DMS79 treated with DMSO at 0.1 percent for 48 hours (cell line): ENCODE measurements at places on chromosomes 3 and 15.
A peak's percentile ranks its signal among the peaks of the same experiment; 100 is the strongest.

DNA sequence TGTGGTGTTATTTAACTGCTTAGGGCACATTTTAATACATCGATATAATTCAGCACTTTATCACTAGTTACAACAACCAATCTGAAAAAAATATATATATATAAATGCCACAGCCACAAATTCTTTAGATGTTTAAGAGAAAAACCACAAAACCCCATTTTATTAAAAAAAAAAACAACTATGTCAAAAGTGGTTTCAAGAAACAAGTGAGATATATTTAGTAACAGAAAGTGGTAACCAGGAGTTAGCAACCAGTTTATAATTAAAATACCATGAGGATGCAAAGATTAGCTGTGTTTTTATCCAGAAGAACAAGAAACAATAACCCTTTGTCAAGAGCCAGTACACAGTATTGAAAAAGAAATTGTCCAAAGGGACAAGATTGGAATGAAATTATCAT is 14.8 kb upstream of the DIPK2A start:
- no peak for DNase-seq

- DNase-seq = peak; percentile 74
These were observed 1.1 kb downstream of the DCUN1D1 start for GRCh38 chr3:182979103-182979673.

GRCh38 chr15:36667296-36667695 is 87.9 kb downstream of the CDIN1 start:
- no peak for DNase-seq

- DNase-seq = no peak
These were observed 6.5 kb upstream of the CPEB1 start for GRCh38 chr15:82653483-82654168.

DNA sequence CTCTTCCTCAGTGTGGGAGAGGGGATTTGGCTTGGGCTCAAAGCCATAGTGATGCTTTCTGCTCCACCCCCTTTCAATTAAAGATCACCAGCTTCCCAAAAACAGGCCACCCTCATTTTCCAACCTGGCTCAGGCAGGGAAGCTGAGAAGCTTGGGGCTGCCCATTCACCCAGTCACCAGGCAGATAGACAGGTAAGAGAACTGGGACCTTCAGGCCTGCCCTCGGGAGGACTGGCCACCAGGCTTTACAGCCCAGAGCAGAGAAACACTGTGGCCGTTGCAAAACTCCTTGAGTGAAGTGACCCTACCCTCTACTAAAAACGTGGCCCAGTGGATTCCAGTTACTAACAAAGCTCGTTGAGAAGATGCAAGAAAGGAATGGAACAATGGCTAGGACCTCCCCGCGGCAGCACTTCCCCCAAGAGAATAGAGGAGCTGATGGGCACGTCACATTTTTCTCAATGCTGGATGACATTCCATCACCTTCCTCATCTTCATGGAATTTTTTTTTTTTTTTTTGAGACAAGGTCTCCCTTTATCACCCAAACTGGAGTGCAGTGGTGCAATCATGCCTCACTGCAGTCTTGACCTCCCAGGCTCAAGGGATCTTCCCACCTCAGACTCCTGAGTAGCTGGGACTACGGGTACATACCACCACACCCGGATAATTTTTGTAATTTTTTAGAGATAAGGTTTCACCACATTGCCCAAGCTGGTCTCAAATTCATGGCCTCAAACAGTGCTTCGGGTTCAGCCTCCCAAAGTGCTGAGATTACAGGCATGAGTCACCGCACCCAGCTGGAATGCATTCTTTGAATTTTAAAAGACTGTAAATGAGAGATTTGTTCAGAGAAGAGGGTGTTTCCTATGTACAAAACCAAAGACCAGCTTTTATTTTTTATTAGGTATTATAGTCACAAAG is 37.9 kb downstream of the LIPC start:
- no peak for DNase-seq

DNA sequence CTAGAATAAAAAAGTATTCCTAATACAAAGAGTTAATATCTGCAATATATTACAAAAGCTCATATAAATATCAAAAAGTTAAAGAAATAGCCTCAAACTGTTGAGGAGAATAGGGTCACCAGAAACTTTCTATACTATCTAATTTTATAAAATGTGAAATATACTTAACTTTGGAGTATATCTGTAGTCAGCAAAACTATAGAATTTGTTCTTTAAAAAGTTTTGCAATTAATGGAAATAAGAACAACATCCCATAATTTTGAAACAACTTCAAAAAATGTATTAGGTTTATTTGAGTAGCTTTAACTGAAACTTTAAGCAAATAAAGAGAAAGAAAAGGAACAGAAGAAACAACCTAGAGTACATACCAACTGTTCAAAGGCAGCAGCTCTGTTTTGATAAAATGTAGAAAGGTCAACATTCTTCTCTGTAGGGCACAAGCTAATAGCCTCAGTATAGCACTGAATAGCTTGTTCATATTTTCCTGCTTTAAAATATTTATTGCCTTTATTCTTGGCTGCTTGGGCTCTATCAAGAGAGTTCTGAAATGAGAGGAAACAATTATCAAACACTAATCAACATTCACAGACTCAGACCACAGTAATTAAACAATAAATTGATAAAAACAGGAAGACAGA is 14.3 kb downstream of the TOMM70 start:
- no peak for DNase-seq

GRCh38 chr15:53658255-53658654 is 101.2 kb downstream of the WDR72 start:
- DNase-seq = peak; percentile 74

- DNase-seq = no peak
These were observed 1000.9 kb downstream of the AGBL1 start for GRCh38 chr15:87080547-87080946.

DNA sequence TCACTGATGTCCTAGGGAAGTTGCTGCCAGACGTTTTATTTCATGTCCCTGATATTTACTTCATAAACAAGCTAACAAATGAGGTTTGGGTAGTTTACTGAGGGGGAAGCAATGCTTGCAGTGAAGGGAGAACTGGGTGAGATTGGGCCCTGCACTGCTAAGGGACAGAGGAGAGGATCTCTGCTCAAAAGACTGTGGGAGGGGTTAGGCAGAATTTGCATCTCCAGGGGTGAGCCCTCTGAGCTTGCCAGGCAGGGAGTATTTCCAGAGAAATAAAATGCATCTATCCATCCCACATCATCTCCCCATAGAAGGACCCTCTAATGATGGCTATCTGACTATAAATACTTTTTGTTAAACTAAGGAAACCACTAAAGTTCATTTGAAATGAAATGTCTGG is 215.6 kb downstream of the CBLB start:
- no peak for DNase-seq

- DNase-seq = no peak
These were observed 212.2 kb upstream of the TP63 start for GRCh38 chr3:189419038-189419437.

- no peak for DNase-seq
These were observed 10.2 kb downstream of the C3orf20 start for GRCh38 chr3:14685179-14685578.

DNA sequence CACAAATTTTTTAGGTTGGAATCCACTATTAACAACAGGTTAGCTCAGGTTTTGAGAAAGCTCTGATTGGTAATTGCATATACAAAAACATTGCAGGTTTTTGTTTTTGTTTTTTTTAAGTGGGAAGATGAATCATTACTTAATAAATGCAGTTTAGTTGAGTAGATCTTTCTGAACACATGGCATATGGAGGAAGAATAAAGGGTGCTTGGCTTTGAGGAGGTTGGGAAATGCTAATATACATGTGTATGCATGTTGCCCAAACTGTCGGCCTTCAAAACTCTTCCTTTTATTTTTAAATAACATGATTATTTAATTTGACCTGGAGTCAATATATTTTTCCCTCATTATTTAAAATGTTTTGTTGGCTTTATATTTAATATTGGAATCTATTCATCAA is 32.8 kb downstream of the ZBTB38 start:
- DNase-seq = no peak

- DNase-seq = no peak
These were observed 709.4 kb upstream of the NR2F2 start for GRCh38 chr15:95620934-95621579.

GRCh38 chr15:48581219-48581618 is 64.3 kb downstream of the FBN1 start:
- no peak for DNase-seq

- no peak for DNase-seq
These were observed 43.0 kb downstream of the NLGN1 start for GRCh38 chr3:173440514-173440913.

GRCh38 chr15:62593681-62594399 is 428.8 kb upstream of the C2CD4B start:
- no peak for DNase-seq

- no peak for DNase-seq
These were observed 13.4 kb upstream of the FAM81A start for GRCh38 chr15:59424616-59425015.

DNA sequence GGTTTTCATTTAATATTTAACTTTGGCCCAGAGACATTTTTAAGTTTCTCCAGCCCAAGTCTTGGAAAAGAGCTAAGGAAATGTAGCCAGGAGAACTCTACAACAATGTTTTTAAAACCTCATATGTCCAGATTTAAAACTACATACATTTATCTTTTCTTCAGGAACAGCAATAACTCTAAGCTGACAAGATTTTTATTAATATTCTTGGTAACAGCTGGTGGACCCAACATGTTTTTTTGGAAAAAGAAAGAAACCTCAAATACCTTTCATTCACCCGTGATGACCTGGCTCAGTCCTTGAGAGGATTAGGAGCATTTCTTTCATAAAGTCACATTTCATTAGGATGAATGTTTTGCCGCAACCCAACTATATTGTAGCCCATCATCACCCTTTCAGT is 50.4 kb upstream of the CMSS1 start:
- no peak for DNase-seq

DNA sequence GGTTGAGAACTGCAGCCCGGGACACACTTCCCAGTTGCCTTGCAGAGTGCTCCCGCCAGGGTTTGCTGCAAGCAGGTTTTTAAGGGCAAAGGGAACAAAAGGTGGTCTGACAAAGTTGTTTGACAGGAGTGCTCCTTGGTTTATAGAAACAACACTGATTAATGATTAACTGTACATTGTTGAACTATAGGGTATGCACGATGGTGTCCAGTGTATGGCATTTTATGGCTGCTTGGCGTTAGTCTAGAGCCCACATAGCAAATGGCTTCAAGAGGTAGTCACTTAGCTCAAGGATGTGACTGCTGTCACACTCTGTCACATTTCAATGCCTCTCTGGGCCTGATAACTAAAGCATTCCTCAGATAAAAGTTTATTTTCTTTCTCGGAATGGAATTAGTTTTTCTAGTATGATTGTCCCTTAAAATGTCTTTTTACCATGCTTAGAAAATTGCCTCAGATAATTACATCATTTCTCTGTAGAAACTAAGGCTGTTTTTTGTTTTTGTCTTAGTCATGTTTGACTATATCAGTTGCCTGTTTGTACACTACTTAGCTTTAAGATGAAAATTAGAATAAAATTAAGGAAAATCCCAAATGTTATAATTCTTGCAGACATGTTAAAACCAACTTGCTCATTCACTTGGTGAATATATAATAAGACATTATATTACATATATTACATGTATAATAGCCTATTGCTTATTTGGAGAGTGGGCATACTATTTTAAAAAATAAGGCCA is 61.3 kb upstream of the GATM start:
- no peak for DNase-seq

DNA sequence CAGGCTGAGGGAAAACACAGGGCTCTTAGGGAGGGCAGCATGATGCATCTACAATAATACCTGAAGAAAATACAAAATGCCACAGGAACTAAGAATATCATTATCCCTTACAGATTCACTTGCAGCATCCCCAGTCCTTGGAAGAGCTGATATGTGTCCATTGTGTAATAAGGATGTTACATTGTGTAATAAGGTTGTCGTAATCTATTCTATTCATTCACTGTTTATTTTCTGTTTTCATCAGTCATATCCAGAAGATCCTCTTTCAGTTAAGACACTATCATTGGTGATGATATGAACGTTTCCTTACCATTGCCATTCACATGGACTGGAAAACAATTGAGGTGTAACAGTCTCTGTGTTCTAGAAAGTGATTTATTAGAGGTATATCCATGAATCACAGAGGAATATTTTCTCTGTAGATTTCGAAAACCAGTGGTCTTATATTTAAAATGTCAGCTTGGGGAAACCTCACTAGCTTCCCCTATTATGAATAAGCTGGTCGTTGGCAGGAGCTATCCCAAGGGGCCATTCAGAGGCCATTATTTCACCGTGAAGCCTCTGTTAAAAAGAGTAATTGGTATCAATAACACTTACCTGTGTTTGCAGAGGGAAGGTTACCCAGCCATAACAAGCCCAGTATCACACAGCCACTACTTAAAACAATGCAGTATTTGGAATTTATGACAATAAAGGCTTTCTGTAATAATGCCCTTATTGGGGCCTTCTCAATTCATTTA is 241.1 kb downstream of the ZNF385D start:
- DNase-seq = no peak

GRCh38 chr3:2684046-2684445 is 426.1 kb downstream of the IL5RA start:
- DNase-seq = no peak

DNA sequence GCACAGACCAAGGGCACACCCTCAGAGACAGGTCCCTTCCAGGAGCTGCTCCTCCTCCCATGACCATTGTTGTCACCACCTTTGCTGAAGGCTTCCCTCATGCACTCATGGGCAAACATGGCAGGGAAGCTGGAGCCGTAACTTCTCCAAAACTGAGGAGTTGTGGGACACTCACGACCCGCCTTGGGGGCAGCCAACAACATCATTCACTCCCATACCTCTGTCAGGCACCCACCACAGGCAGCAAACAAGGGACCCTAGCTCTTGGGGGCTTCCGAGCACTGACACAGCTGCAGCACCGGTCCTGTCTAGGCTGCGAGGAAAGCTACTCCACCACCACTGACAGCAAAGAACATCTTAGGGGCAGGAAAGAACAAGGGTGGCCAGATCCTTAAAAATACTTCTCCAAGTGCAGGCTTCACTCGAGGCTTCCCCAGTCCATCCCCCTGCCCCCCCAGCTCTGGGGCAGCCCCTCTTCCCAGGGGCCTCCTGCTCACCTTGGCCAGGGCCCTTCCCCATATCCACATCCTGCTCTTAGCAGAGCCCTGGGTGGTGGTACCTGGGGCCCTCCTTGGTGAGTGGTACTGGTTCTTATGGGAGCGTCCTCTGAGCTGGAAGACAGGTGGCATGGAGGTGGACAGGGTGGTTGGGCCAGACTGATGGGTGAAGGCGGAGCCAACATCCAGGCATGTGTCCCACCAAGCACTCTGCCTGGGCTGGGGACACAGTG is 28.0 kb upstream of the DUSP7 start:
- DNase-seq = no peak

GRCh38 chr3:34213478-34213877 is 415.0 kb downstream of the PDCD6IP start:
- no peak for DNase-seq

DNA sequence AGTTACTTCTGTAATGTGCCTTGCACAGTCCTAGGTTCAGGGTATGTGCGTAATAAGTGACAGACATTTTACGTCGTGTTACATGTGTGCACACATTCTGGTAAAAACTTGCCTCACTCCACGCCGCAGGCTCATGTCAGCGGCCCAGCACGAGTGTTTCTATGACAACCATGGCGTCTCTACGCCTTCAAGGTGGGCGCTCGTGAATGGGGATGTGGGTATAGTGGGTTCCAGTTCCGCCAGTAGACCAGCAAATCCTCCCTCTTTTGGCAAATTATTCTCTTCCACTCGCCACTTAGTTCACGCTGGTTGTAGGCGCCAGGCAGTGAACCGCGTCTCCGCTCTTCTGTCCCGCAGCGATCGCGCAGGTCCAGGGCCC is 40.3 kb downstream of the CHST14 start:
- DNase-seq = no peak
